GM20000 (cell line): ENCODE measurements at places on chromosomes 12 and 14.

DNA sequence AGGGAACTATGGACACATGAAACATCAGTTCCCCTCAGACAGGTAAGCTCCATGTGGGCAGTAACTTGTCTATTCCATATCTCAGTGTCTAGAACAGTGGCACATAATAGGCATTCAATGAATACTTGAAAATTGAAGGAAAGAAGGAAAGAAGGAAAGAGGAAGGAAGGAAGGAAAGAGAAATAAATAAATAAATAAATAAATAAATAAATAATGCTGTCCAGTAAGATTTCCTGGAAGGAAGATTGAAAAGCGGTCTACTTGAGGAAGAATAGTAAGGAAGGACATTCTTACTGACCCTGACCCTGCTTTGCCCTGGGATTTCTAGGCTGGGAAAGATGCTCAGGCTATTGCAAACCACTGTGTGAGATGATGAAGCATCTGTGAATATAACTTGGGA lies 91.5 kb downstream of the PTPRR start:
- no peak for DNase-seq

DNA sequence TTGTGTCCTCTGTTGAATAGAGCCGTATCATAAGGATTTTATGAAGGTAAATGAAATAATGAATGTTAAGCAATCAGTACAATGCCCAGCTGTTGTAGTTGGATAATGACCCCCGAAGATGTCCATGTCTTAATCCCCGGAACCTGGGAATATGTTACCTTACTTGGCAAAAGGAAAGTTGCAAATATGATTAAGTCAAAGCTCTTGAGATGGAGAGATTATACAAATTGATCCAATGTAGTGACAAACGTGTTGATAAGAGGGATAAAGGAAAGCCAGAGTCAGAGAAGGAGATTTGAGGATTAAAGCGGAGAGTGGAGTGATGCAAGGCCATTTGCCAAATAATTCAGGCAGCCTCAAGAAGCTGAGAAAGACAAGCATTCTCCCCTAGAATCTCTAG lies 19.2 kb upstream of the MGAT4C start:
- DNase-seq = no peak

DNA sequence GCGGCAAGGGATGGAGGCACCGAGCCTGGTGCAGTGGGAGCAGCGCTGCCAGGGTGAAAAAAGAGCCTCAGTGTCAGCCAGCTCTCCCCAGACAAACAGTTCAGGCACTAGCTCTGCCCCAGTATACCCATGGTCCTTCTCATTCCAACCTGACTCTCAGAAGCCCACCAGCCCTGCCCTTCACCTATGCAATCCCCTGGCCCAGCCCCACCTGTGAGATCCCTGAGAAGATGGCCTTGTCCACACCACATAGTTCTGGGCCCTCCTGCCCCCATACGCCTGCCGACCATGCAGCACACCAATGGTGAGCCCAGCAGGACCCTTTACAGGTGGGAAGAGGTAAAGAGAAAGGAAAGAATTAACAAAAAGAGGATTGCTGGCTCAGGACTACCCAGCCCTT lies 6.5 kb downstream of the KMT2D start:
- no peak for DNase-seq

- DNase-seq = no peak
These were observed at the start of gene IKZF4 for GRCh38 chr12:56020423-56021184. Gene IKZF4 (plus strand): TSS chr12:56021043. CDS start chr12:56021494, 451 bp downstream.

GRCh38 chr12:23585156-23585781 lies 364.2 kb downstream of the SOX5 start:
- no peak for DNase-seq

- no peak for DNase-seq
These were observed 29.0 kb upstream of the MMP17 start for GRCh38 chr12:131799195-131799594.

- peak; percentile 61 for DNase-seq
These were observed 87.5 kb downstream of the SETD3 start for GRCh38 chr14:99393059-99393655.

GRCh38 chr12:56768424-56768823 lies 5.3 kb downstream of the HSD17B6 start:
- DNase-seq = no peak

DNA sequence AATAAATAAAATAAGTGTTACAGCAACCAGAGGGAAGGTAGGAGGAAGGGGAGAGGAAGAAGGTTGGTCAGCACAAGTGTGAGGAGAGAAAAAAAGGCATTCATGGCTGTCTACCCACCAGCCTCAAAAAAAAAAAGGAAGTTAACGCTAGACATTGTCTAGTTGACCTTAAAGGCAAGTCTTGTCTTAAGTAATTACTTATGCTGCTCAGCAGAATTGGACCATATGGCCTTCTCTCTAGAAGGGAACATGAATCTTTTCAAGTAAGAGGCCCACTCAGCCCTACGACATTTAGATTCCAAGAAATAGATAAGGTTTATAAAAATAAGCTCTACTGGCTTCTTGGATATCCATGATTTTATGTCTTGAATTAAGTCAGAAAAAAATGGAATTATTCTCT lies 172.7 kb downstream of the ETNK1 start:
- no peak for DNase-seq

- DNase-seq = no peak
These were observed 20.1 kb upstream of the PAWR start for GRCh38 chr12:79710707-79711483.

- no peak for DNase-seq
These were observed 90.7 kb downstream of the RERGL start for GRCh38 chr12:17999174-17999801.

GRCh38 chr14:30518867-30519560 lies 39.9 kb upstream of the G2E3 start:
- no peak for DNase-seq

DNA sequence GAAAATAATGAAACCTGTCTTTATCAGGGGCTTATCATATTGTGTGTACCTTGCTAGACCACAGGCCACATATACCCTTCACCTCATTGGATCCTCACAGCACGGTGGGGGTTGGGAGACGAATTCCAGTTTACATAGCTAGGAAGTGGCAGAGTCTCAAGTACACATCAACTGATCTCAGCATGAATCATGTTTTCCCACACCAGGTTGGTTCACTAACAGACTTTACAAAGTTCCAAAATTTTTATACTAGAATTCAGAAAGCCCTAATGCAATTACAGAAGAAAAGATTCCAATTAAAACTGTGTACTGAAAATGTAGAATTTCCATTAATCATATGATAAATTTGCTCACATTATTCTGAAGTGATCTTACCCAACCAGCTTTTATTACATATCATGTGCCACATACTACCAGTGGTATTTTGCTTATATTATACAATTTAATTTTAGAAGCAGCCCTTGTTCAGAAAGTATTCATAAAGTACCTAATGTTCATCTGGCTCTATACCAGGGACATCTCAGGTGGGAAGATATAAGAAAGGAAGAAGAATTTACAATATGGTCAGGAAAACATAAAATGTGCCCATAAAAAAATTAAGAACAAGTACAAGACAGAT lies 196.2 kb downstream of the ITPR2 start:
- no peak for DNase-seq

GRCh38 chr12:89733579-89734201 lies 25.1 kb upstream of the ATP2B1 start:
- no peak for DNase-seq

DNA sequence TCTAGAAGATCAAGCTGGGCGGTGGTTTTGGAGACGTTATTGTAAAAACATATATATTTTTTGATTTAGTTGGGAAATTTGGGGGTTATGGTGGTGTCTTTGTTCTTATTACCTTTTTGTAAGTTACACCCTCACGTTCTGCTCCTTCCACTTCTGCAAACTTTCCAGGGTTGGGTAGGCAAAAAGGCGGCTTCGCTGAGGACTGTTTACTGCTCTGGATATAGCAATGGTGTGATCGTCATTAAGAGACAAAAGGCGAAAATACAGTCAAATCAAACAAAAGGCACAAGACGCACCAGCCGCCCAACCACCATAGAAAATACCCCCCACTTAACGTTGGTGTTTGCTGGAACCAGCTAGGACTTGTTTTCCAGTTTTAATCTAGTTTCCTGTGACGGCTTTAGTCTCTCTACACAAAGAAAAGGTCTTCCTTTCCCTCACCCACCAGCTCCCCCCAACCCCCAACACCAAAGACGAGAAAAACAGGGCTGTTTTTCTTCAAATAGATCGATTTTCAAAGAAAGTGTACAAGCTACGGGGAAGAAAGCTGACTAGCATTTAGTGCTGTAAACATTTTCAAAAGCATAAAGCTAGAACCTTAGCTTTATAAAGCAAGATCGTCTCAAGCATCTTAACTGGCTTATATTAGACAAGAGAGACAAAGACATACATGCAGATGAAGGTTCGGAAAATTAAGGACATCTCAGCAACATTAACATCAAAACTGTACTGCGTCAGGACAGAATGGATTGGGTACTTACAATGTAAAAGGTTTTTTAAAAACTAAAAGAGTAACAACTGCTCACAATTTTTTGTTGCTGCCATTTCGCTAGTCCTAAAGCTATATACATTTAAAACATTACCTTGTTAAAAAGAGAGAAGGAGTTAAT lies 2.0 kb upstream of the SETD1B start:
- DNase-seq = no peak

DNA sequence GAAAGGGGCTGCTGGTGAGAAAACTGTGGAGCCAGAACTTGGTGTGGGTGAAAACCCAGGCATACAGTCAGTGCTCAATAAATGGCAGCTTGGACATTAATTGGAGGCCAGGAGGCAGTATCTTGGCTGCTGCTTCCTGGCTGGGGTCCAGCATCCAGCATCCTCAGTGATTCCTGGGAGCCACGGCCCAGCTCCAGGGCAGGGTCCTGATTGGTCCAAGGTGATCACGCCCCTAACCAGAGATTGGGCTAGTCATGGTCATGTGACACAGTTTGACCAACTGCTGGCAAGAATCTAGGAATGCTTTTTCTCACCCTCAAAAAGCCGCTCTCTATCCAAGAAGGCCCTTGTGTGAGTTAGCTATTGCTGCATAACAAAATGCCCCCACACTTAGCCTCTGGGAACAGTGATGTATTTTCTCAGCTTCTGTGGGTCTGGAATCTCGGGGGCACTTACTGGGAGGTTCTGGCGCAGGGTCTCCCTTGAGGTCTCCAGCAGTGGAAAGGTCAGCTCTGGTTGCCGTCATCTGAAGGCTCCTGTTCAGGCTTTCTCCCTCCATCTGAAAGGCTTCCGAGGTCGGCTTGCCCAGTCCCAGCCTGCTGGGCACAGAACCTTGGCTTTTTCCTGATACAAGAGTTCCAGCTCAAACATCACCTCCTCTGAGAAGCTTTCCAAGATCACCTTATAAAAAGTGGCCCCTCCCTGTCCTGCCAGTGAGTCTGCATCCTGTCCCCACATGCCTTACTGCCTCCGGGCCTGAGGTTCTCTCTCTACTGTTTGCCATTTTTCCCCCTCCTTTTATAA lies 119.2 kb upstream of the NCOR2 start:
- DNase-seq = no peak

DNA sequence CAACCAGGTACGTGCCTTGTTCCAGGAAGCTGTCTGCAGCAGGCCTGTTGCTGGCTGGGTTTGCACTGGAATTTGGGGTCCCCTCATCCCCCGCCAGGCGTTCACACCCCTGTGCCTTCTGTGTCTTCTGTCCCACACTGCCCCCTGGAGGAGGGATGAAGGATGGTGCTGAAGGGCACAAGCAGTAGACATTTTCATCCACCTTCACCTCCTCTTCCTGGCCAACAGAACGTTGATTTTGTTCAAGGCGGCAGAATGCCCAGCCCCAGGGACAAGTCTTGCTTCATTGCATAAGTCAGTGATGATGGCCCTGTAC lies 122.1 kb downstream of the CALM1 start:
- DNase-seq = peak; percentile 71

- DNase-seq = no peak
These were observed 361.1 kb upstream of the CLEC14A start for GRCh38 chr14:38616959-38617358.

DNA sequence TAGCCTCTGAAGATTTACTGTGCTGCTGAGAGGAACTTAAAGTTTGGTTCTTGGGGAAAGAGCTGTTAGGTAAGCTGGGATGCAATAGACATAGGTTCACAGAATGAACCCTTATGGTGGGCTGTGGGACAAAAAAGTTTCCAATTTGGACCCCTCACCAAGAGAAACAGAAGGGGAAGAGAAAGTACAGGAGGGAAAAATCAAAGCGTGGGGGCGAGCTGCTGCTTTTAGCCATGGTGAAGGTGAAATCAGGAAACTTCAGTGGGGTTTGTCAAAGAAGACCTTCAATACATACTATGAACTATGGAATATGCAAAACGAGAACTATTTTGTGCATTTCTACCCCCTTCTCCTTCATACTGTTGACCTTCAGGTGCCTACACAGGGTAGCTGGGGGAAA lies 10.6 kb upstream of the NINJ2 start:
- no peak for DNase-seq

DNA sequence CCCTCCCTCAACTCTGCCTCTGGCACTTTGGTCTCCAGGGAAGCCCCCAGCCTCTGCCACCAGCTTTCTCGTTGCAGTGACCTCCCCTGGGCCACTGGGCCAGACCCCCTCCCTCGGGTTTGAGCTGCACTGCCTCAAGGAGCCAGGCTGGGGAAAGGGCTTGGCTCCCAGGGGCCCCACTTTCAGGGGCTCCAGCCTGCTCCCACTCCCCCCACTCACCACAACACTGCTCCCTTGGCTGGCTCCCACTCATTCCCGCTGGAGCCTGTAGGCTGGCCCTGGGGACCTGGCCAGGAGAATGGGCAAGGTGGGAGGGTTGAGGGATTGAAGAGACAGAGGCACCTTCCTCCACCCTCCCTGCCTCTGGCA lies 19.3 kb upstream of the KIF26A start:
- DNase-seq = no peak

- no peak for DNase-seq
These were observed 51.2 kb downstream of the CDC42BPB start for GRCh38 chr14:103006106-103006505.

- no peak for DNase-seq
These were observed 139.7 kb upstream of the FLRT2 start for GRCh38 chr14:85390236-85390635.

GRCh38 chr12:46487567-46488131 lies 115.1 kb upstream of the SLC38A2 start:
- no peak for DNase-seq

DNA sequence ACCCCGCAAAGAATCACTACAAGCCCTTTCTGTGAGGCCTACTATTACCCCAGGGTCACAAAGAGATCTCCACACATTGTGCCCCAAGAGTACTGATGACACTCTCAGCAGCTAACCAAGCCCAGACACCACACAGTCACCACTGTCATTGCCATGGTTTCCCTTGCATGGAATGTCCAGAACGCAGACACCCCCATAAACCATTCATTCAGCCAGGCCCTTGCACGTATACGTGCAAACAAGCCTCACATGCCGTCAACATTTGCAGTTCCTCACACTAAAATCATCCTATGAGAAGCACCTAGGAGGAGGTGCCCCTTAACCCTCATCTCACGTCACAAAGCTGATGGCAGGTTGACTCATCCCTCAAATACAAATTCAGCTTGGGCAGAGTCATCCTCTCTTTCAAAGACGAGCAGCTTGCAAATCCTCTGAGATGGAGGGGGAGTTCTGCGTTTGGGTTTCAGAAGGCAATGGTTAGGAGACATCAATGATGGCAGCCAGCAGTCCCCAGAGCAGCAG lies 17.1 kb upstream of the KRT77 start:
- no peak for DNase-seq

GRCh38 chr12:43942379-43942778 lies 106.5 kb downstream of the TMEM117 start:
- no peak for DNase-seq
